ENCODE measurements at places on chromosomes 7 and 10. TPM values are rescaled to one million over a fixed set of nuclear protein-coding genes. Genes with fewer than 3 reads are reported as not detected.

SHLD2 gene
- total RNA-seq: 13.5 TPM

OGDHL gene
- total RNA-seq: 5.2 TPM

ADCYAP1R1 gene
- total RNA-seq: 0.86 TPM

CNTNAP2 gene
- 1.7 TPM for total RNA-seq

LIPF gene
- total RNA-seq: not detected

SPDYE16 gene
- not detected for total RNA-seq

PRSS37 gene
- not detected for total RNA-seq

TLX1 gene
- total RNA-seq: not detected

KAZALD1 gene
- 7.5 TPM for total RNA-seq

SFXN2 gene
- total RNA-seq: 2.7 TPM

DNTT gene
- not detected for total RNA-seq

C7orf33 gene
- total RNA-seq: not detected

ASZ1 gene
- not detected for total RNA-seq

SKIDA1 gene
- 2.1 TPM for total RNA-seq

ACTL6B gene
- total RNA-seq: not detected

Data from right atrium auricular region (tissue), 2 donors.